ENCODE measurements at places on chromosomes 5 and 9. TPM values are rescaled to one million over a fixed set of nuclear protein-coding genes. Genes with fewer than 3 reads are reported as not detected.
A peak's percentile ranks its signal among the peaks of the same experiment; 100 is the strongest.

- DNase-seq = no peak
These were observed 973.3 kb downstream of the TAF11L14 start for GRCh38 chr5:18607570-18607969.

- no peak for DNase-seq
These were observed 17.2 kb downstream of the RNF14 start for GRCh38 chr5:141986072-141986471.

Gene SURF6
- total RNA-seq = 21.4 TPM

DNA sequence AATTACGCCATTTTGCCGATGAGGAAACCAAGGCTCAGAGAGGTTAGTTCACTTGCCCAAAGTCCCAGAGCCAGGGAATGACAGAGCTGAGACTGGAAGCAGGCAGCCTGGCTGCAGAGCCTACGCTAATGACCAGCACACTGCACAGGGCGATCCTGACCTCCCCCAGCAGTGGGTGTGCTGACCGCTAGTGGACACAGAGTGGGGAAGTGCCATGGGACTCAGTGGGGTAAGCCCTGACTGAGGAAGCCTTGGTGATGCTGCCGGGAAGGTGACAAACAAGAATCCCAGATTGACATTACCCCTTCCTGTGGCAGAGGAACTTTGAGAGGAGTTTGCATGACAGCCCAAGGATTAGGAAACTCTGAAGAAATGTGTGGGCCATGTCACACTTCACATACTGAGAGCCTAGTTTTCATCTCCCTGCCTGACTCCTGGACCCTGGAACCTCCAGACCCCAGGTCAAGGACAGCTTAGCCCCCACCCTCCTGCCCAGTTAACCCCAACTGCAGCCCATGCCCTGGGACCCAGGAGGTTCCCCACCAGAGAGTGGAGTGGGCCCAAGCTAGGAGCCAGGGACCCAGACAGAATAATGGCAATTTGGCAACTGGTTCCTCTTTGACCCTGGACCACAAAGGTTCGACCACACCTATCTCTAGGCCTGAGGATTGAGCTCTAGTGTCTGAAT is 19.7 kb upstream of the CSF1R start:
- peak; percentile 10 for DNase-seq

Gene UGT3A1
- total RNA-seq = not detected

Gene NUTM2F
- not detected for total RNA-seq

Gene PCDHAC1
- not detected for total RNA-seq

DNA sequence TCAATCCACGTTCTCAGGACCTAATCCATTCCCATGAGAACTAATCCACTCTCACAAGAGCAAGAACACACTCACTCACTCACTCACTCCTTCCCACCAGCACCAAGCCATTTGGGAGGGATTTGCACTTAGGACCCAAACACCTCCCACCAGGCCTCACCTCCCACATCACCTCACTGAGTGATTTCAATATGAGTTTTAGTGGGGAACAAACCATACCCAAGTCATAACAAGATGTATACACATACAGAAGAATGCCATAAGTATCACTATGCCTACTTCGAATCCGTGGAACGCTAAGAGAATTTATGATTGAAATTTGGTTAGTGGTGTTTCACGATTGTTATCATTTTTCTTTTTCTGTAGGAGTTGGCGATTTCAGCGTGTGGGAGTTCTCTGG is 29.3 kb upstream of the CTSL start:
- DNase-seq = no peak

DNA sequence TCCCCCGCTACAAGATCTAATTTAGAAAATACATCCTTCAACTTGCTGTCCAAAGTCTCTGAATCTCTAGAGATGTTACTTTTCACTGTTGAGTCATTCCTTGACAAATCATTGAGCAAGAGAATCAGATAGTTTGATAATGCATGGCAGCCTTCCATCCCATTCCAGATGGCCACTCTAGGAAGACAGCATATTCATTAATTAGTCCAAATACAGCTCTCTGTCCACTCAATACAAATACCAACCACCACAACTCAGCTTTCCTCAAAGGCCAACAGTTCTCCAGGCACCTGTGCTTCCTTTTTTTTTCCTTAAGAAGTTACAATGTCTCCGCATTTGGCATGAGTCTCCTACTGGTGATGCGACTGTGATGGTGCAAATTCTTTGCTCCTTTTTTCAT is 72.3 kb downstream of the DROSHA start:
- no peak for DNase-seq

DNA sequence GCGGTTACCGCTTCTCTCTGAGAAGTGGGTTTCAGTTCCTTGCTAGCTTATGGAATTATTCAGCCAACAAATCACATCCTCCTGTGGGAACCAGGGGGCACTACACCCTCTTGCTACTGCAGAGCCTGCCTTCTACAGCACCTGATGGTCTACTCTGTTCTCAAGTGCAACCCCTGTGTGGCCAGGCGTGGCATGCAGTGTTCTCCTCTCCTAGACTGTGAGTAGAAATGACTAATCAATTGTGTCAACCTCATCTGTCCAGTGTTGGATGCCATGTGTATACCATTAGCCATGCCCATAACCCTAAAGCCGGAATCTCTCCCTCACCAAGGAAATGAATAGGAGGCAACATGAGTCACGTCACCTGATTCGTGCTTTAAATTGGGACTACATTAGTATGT is 117.2 kb upstream of the LIFR start:
- no peak for DNase-seq

Gene SOWAHA
- total RNA-seq = not detected

GRCh38 chr5:110043025-110043424 is 353.3 kb downstream of the MAN2A1 start:
- no peak for DNase-seq

DNA sequence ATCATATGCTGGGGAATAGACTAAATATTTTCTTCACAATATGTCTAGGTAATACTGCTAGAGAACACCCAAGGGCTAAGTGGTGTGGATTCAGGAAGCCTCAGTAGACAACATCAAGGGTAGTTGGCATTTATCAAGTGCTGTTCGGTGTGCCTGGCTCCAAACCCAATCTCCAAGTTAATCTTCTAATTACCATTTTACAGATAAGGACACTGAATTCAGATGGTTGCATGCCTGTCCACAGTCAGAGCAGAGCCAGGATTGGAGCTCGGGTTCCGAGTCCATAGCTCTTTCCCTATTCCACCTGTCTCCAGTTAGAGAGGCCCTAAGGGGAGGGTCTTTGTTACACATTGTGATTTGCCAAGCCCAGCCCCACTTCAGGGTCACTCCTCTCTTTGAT is 58.2 kb downstream of the FGF18 start:
- no peak for DNase-seq

Gene RMRP
- total RNA-seq = 12,592 TPM

GRCh38 chr9:106862110-106862820 is 701 bp upstream of the ZNF462 start:
- DNase-seq = no peak

Gene GRXCR2
- not detected for total RNA-seq

Gene ZNF79
- 12.1 TPM for total RNA-seq

GRCh38 chr5:127762412-127762811 is 59.2 kb downstream of the CCDC192 start:
- DNase-seq = no peak

Gene GCNT4
- total RNA-seq = 1.9 TPM

DNA sequence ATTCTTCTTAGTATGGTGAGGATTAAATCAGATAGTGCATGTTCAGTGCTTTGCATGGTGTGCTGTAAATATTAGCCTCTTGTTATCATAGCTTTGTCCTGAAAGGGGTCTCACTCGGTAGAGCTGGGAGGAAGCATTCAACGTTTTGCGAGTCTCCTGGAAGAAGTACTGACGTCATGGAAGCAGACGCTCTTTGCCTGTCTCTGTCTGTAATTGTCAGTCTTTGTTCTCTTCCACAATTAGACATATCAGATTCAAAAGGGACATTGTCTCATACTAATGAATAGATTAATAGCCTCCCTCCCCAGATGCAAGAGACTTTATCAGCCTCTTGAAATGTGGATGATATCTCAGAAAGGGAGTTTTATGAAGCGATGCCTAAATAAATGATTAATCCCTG is 91.8 kb upstream of the CXCL14 start:
- no peak for DNase-seq

GRCh38 chr9:114180696-114181606 is 25.6 kb downstream of the COL27A1 start:
- no peak for DNase-seq

Gene RNF183
- not detected for total RNA-seq

Gene LCN6
- not detected for total RNA-seq

Gene RUSC2
- 1.9 TPM for total RNA-seq

- DNase-seq = no peak
These were observed 4.8 kb upstream of the PAM start for GRCh38 chr5:102750151-102750834.

Gene SOHLH1
- not detected for total RNA-seq

DNA sequence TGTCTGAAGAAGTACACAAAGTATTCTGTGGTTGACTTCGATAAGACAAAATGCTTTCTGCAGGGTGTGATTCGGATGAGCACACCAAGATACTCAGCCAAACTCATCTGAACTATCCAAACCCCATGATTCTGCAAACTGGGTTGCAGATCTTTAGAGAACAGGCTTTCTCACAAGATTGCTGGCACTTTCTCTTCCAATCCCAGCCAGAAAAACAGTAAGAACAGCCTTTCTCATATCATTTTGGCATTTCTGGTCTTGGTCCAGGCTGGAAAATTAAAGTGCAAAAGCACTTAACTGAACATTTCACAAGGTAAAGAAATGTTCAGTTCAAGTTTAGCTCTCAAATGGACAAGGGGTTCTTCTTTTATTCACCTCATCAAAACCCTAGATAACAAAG is 269.1 kb downstream of the NR2F1-AS1 start:
- DNase-seq = no peak

GRCh38 chr5:20959347-20959746 is 971.3 kb upstream of the CDH18 start:
- DNase-seq = no peak

Gene CCNO
- total RNA-seq = not detected

Gene TSSK1B
- total RNA-seq = not detected

Gene PCDHGA3
- not detected for total RNA-seq

- DNase-seq = no peak
These were observed 56.3 kb upstream of the PRDM9 start for GRCh38 chr5:23451156-23451555.

DNA sequence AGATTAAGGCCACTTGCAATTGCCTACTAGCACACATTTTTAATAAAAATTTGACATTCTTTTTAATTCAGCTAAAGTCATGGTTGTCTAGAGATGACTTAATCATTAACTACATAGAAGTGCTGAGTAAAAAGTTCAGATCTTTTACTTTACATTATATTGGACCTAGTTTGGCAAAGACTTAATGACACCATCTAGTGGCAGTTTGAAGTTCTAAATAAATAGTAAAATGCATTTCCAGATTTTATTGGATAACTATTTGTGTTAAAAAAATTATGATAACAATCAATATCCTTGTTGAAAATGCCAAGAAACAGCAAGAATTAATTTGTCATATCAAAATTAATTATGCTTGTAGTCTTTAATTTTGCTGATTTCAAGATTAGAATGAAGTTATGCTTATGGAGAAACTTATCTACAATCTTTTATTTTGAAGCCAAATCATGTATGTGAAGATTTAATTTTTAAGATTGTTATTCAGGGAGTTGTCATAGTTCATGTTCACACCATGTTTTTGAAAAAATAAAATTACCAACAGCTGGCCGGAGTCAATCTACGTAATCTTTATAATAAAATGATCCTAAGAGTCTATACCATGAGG is 69.6 kb upstream of the PJA2 start:
- DNase-seq = no peak

- DNase-seq = no peak
These were observed 30.2 kb upstream of the STK32A start for GRCh38 chr5:147204576-147204975.

GRCh38 chr9:109455861-109456260 is 42.2 kb downstream of the PTPN3 start:
- no peak for DNase-seq

Gene SCGB3A2
- not detected for total RNA-seq

Gene C5orf52
- not detected for total RNA-seq

Gene SLC22A4
- not detected for total RNA-seq

DNA sequence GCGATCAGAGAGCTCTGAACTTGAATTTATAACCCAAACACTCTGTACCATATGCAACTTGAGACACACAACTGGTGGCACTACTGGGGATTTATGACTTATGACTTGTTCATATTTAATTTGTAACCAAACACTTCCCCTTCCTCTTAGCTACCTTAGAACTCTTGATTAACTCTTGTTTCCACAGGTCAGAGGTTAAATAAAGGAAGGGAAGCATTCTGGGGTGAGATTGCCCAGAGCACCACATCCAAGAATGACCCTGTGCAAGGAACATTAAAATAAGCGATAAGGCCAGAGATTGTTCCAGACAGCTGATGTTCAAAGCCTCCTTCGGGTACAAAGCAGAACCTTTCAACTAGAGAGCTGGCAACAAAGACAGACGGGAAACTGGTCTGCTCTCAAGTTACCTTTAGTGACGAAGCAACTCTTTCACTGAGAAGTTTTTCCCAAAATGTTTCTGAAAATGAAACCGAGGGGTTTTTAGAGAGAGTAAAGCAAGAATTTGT is 242.6 kb downstream of the DENND1A start:
- DNase-seq = no peak

Measured in activated CD8-positive, alpha-beta T cell treated with anti-CD3 and anti-CD28 coated beads, Interleukin-2, amount 10 ng/mL, durations not matched to agents 7 days and 5 days (primary cell).